Fibroblast of the aortic adventitia (primary cell): ENCODE measurements at places on chromosomes 12 and 14. TPM values are rescaled to one million over a fixed set of nuclear protein-coding genes. Genes with fewer than 3 reads are reported as not detected.

CPNE6 gene
- total RNA-seq = not detected in 2 replicates

LHX5 gene
- not detected in 2 replicates for total RNA-seq

PIK3C2G gene
- total RNA-seq = 0.09 TPM in 1 of 2 replicates, not detected in the other

DNA sequence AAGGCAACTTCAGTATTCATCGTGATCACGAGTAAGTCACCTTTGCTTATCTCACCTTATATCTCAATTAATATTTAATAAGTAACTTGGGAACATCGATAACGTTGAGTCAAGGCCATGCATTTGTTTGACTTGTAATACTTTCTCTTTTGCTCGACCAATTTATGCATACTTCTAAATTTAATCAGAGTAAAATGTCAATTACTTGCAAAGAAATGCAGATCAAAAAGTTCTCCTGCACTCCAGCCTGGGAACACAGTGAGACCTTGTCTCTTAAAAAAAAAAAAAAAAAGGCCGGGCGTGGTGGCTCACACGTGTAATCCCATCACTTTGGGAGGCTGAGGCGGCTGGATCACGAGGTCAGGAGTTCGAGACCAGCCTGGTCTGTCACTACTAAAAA, 11.8 kb upstream of the HIP1R start:
- no peak for DNase-seq

- no peak for DNase-seq
Observed at GRCh38 chr12:32089586-32089985, 17.1 kb upstream of the BICD1 start.

DNA sequence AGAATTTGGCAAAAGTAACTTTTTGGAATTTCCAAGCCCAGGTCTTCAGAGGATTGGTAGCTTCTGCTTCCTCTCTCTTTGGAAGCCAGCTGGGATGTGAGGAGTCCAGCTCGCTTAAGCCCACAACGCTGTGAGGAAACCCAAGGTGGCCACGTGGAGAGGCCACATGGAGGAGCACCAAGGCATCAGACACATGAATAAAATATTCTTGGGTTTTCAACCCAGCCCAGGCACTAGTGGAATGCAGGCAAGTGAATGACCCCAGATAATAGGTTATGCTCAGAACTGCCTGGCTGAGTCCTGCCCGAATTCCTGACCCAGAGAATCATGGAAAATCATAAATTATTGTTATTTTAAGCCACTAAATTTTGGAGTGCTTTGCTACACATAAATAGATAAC, 119.7 kb upstream of the PARP11 start:
- no peak for DNase-seq

DNA sequence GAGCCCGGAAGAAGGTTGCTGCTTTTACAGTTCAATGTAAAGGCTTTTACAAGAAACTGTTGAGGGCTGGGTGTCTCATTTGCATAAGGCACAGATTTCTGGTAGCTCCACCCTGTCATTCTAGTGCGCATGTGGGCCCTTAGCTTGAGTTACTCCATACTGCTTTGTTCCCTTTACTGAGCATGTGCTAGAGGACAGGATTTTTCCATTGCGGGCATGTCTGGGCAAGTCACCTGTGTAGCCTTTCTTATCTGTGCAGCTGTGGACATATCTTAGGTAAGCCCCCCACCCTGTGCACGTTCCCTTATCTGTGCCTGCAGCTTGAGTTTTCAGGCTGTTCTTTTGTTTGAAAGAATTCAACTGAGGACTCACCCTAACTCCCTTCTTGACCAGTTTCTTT, 56.2 kb upstream of the ARHGAP5 start:
- DNase-seq = no peak

DNA sequence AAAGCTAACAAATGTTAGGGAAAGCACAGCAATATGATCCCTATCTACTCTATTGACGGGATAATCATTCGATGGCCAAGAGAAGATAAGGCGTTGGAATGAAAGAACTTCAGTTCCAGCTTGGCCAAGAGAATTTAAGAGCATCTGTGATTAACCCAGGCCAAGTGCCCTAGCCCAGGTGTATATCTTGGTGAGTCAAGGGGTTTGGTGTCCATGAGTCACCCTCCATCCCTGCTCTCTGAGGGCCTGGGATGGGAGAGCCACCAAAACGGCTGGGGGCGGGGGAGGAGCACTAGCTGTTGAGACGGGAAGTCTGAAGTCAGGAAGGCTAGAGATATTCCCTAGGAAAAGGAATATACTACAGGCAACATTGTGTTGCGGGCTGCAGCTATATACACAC, 13.0 kb downstream of the TBPL2 start:
- DNase-seq = no peak

DNA sequence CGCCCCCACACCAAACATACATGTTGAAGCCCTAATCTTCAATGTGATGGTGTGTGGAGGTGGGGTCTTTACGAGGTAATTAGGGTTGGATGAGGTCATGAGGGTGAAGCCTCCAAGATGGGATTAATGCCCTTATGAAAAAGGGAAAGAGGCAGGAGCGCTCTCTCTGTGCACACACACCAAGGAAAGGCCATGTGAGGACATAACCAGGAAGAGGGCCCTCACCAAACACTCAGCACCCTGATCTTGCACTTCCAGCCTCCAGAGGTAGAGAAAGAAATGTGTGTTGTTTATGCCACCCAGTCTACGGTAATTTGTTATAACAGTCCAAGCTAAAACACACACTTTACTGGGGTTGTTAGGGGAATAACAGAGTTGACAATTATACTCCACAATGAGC, 14.6 kb upstream of the PITPNM2 start:
- DNase-seq = no peak

GRCh38 chr12:87001102-87001501, 744.9 kb upstream of the MGAT4C start:
- no peak for DNase-seq

DNA sequence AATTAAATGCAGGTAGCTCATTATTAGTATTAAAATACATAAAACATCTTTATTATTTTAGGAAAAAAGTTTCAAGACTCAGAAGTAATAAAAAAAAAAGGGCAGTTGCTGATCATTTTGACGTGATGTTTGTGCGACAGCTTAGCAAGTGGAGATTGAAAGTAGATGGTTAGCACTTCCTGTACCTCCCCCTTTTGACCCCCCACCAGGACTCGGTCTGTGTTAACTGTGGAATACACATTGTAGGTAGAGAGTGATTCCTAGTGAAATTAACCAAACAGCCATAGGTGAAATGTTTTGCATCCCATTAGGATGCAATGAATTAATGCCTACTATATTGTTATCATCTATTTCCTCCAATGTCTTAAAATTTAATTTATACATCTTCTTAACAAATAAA, 120.8 kb downstream of the SLC5A8 start:
- no peak for DNase-seq
